ENCODE measurements at places on chromosomes 5 and 9.

- no peak for DNase-seq
Observed at GRCh38 chr9:27925815-27926214, 352.5 kb upstream of the C9orf72 start.

DNA sequence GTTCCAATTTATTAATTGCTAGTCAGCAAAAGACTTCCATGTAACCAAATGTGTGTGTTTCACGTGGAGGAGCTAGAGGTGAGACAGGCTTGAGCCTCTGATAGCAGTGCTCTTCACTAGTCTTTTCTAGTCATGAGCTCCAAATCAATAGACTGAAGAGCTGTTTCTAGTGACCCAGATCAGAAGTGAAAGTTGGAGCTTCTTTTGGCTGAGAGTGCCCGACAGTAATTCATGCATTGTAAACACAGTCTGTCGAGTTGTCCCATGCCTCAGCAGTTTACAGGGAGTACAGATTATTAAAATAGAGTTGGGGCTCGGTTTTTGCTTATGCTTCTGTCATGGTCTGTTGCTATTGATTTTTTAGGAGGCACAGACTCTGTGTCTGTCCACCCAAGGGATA is 793.1 kb downstream of the DTWD2 start:
- DNase-seq: no peak

- no peak for DNase-seq
Observed at GRCh38 chr9:125140576-125140975, 2.8 kb downstream of the SCAI start.

DNA sequence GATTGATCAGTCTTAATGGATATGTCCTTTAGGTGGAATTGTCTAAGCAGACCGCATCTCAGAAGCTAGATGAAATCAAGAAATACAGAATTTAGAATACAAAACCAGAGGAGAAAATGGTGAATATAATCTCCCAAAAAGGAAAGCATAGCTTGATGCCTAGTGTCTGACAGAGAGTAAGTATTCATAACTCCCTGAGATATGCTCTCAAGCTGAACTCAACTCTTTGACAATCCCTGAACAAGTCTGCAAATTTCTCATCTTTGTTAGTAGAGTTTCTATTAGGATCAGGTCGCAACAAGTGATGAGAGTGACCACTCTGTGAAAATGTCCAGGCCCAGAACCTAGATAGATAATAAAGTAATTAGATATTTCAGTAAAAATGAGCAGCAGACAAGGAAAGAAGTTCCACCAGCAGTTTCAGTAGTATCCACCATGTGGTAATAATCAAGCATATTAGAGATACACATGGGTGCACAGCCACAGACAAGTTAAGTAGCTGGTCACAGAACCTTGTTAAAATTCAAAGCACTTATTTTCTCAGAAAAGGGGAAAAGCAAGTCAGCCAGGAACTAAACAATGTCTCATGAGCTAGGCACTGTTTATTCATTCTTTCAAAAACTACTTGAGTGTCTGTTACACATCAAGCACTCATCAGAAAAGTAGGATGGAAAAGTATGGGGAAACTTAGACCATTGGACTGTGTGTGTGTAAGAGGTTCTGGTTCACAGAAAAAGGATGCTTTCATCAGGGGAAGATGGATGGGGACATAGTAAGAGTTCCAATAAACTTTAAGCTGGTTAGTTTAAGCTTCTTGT is 481.5 kb upstream of the TUSC1 start:
- DNase-seq: no peak

- no peak for DNase-seq
Observed at GRCh38 chr5:181047288-181047687, 7.2 kb downstream of the BTNL9 start.

GRCh38 chr9:126628969-126629674 is 15.4 kb downstream of the LMX1B start:
- DNase-seq: no peak

- DNase-seq: no peak
Observed at GRCh38 chr5:121285801-121286521, 565.7 kb upstream of the FTMT start.

GRCh38 chr5:76601470-76601869 is 21.7 kb downstream of the F2RL2 start:
- no peak for DNase-seq

- no peak for DNase-seq
Observed at GRCh38 chr5:35990520-35990919, 670 bp downstream of the UGT3A1 start.

DNA sequence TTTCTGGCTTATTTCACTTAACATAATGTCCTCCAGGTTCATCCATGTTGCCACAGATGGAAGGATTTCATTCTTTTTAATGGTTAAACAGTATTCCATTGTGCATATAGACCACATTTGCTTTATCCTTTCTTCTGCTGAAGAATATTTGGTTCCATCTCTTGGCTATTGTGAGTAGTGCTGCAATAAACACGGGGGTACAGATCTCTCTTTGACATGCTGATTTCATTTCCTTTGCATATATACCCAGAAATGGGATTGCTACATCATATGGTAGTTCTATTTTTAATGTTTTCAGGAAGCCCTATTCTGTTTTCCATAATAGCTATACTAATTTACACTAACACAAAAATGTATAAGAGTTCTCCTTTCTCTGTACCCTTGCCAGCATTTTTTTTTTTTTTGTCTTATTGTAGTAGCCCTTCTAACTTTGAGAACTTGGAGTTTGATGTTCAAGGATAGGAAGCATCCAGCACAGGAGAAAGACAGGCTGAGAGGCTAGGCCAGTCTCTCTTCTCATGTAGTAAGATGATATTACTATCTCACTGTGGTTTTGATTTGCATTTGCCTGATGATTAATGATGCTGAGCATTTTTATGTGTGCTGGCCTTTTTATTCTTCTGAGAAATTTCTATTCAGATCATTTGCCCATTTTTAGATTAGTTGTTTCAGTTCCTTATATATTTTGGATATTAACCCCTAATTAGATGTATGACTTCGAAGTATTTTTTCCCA is 592.2 kb upstream of the ZNF608 start:
- no peak for DNase-seq

DNA sequence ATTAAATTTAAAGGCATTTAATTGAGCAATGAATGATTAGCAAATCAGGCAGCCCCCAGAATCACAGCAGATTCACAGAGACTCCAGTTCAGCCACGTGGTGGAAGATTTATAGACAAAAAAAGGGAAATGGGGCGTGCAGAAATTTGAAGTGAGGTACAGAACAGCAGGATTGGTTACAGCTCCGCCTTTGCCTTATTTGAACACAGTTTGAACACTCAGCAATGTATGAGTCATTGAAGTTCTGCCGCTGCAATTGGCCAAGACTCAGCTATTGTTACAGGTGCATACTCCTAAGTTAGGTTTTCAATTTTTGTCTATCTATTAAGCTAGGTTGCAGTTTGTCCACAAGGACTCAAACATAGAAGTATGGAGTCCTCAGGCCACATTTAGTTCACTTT is 157.7 kb upstream of the SLC12A2 start:
- DNase-seq: no peak

- DNase-seq: no peak
Observed at GRCh38 chr9:113618836-113619490, 155.4 kb downstream of the RGS3 start.

DNA sequence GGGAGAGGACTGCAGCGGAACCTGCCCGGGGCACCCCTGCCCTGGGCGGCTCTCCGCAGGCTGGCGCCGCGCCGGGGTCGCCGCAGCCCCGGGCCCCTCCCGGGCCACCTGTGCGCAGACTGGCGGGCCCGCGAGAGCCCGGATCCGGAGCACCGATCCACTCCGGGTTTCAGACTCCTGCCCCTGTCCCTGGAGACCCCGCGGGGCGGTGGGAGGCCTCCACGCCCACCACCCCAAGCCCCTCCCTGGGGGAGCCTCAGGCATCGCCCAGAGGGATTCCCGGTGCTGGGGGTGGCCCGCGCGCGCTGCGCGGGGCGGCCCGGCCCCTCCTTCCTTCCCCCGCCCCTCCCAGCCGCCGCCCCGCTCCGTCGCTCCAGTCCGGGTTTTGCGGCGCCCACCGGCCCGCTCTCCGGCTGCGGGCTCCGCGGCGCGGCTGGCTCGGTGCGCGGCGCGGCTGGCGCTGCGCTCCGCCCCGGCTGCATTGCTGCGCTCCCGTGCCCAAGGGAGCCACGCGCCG is at the start of gene UNC5A:
UNC5A (plus strand) TSS at position 479 of the 517 bp plus-strand sequence. CDS start 192 bp downstream, outside the sequence.
- DNase-seq: no peak

DNA sequence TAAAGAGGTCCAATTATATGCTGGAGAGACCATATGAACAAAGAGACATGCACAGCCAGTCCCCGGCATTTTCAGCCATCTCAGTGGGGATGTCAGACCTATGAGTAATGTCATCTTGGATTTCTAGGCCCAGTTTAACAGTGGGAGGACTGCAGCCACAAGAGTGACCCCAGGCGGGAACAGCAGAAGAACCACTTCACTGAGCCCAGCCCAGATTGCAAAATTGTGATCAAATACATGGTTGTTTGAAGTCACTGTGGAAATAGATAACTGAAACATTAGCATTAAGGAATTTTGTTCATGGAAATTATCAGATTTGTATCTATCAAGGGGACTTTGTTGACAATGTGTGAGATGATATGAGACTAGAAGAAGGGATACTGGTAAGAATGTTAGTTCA is 42.1 kb upstream of the C9orf57 start:
- no peak for DNase-seq

GRCh38 chr5:31366941-31367340 is 165.0 kb downstream of the DROSHA start:
- DNase-seq: no peak

- no peak for DNase-seq
Observed at GRCh38 chr5:58405175-58405574, 54.7 kb downstream of the PLK2 start.

DNA sequence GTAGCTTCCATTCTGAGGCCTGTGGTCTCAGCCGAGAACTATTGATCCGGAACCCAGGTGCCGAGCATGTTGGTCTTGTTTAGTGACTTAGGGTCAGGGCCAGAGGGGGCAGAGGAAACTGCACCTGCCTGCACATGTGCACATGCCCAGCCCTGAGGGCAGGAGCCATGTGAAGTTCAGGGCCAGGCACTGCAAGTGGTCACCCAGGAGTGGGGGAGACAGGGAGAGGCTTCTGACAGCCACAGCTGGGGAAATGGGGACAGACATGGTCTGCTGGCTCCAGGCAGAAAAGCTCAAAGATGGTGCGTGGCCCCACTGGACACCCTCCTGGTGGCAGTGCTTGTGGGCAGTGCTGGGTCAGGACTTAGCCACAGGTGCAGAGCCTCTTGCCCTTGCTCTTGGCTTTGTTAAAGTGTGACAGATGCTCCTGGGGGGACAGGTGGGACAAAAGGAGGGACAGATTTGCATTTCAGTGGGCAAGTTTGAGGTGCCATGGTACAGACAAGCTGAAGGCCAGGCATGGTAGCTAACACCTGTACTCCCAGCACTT is 134.4 kb downstream of the CACNA1B start:
- no peak for DNase-seq

DNA sequence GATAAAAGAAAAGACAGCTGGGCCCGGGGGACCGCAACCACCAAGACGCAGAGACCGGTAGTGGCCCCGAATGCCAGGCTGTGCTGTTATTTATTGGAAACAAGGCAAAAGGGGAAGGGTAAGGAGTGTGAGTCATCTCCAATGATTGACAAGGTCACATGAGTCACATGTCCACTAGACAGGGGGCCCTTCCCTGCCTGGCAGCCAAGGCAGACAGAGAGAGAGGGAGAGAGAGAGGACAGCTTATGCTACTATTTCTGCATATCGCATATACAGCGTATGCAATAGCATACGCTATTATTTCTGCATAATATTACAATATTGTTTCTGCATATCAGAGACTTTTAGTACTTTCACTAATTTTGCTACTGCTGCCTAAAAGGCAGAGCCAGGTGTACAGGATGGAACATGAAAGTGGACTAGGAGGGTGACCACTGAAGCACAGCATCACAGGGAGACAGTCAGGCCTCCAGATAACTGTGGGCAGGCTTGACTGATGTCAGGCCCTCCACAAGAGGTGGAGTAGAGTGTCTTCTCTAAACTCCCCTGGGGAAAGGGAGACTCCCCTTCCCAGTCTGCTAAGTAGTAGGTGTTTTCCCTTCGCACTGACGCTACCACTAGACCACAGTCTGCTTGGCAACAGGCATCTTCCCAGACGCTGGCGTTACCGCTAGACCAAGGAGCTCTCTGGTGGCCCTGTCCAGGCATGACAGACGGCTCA is 50.3 kb downstream of the RFX3 start:
- DNase-seq: no peak

GRCh38 chr5:180084638-180085561 is 13.3 kb upstream of the RNF130 start:
- DNase-seq: no peak

DNA sequence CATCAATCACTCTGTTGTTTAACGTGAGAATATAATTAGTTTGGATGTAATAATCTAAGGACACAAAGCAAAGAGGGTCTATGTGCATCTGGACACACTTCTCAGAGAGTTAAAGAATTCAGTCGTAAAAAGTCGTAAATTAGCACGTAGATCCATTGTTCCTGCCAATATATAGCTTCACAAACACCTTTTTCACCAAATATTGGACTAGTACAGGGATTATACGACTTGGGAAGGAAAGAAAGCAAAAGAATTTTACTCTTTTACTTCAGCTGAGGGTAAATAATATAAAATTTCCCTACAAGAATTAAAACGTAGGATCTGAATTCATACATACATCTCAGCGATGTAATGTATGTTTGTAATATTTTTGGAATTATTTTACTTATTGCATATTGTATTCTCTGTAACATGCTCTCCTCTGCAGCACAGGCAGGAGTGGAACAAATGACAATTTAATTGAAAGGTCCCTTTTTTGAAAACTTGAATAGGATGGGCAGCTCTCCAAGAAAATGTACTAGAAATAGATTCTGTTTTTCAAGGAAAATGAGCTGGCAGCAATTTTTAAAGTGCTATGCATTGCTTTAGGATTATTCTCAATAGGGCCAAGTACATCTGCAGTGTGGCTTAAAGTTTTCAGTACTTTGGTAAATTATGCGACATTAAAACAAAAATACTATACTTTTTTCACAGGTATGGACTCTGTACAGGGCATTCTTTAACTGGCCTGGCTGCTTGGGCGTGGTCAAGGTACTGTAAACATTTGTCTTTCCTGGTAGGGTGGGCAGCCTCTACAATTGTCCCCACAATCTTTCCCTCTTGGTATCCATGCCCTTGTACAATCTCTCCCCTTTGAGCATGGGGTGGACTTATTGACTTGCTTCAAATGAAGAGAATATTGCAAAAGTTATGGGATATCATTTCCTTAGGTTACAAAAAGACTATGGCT is 39.7 kb upstream of the HSD17B4 start:
- DNase-seq: no peak

DNA sequence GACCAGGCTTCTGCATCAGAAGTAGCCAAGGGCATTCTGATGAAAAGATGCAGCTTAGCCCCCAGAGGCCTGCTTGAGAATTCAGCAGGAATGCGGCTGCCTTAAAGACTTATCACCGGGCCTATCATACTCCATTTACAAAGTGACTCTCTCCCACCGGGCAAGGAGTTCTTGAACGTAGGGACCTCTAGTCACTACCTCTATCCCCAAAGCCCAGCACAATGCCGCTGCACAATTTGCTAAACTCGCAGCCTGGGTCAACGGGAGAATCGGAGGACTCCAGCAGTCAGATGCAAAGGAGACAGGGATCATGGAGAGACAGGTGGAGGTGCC is 661 bp downstream of the PDCL start:
- no peak for DNase-seq
